Urothelium cell line (cell line): ENCODE measurements at places on chromosomes 16 and 17.

DNA sequence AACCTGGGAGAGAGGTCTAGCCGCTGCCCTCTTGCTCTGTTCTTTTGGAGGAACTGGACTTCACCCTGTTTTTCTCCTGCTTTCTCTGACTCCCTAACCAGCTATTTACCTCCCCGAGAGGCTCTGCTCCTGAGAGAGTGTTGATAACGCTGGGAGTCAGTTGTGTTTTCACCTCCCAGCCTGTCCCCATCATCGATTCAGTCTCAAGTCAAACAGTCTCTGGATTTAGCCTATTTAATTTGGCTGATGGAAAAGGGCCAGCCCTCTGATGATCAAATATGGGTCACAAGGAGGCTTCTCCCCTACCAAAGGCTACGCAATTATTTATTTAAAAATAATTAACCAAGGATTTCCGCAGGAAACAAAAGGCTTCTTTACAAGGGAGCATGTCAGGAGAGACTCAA lies 31.8 kb downstream of the HNF1B start:
- no peak for DNase-seq

DNA sequence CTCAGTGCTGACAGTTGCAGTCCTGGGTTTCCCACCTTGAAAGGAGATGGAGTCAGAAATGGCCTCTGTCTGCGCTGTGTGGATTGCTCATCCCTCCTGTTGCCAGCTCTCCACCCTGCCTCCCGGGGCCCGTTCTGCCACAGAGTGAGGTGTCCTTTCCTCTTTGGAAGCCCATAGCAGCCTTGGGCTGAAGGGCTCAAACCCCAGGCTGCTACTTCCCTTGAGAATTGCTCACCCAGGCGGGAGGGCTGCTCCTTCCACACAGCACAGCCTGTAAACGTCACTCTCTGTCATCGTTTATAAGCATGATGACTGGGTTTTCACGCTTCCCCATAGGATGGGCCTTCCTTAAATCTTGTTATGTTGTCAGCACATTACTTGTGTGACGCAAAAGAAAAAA lies 62.7 kb downstream of the FOXK2 start:
- DNase-seq = no peak

GRCh38 chr16:79076047-79076767 lies 524.3 kb downstream of the MAF start:
- no peak for DNase-seq

DNA sequence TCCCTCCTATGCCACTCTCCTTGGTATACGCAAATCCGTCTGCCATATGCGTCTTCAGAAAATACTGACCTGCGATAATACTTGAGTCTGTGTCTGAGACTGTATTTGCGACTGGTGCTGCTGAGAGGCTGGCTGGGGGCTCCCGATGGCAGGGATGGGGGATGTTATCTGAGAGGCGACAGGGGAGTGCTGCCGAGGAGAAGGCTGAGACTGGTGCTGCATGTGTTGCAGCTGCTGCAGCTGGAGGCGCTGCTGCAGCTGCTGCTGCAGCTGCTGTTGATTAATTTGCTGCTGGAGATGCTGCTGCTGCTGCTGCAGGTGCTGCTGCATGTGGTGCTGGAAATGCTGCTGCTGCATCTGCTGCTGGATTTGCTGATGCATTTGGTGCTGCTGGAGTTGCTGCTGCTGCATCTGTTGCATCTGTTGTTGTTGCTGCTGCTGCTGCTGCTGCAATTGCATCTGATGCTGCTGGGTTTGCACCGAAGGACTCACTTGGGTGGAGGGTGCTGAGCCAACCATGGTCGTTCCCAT lies 107.7 kb downstream of the TOX3 start:
- DNase-seq = no peak

- DNase-seq = no peak
Measured at GRCh38 chr16:2090481-2090776, 42.6 kb downstream of the TSC2 start.

GRCh38 chr17:49894761-49895160 lies 46.9 kb upstream of the TAC4 start:
- DNase-seq = no peak

DNA sequence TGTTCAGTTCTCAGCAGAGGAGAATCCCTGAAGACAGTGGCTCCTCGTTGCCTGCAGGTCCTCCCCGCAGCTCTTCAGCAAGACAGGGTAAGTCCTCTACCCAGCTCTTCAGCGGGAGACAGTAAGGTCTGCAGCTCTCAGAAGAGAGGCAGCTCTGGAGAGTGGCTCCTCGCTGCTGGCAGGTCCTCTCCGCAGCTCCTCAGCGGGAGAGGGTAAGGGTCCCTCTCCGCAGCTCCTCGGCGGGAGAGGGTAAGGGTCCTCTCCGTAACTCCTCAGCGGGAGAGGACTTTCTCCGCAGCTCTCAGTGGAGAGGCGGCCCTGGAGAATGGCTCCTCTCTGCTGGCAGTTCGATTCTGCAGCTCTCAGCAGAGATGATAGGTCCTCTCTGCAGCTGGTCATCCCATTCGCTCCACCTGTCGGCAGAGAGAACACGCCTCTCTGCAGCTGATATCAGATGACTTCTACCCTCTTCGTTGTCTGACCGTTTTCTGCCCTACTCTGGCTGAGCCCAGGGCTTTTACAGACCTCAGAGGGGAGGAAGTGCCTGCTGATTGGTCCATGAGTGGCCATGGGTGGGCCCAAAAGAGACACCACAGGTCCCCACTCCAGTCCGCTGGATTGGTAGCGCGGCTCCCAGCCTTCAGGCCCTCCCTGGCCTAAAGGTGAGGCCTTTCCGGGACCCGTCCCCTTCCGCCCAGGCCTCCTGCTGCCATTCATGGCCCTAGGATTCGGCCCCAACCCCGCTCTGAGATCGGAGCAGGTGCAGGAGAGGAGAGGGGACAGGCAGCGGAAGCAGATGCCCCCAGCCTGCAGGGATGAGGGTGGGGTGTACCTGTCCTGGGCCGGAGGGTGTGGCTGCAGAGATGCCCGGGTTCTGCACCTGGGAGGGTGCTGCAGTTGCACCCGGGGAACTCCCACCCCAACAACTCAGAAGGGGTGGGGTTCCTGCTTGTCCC lies 11.9 kb upstream of the SHCBP1 start:
- no peak for DNase-seq

DNA sequence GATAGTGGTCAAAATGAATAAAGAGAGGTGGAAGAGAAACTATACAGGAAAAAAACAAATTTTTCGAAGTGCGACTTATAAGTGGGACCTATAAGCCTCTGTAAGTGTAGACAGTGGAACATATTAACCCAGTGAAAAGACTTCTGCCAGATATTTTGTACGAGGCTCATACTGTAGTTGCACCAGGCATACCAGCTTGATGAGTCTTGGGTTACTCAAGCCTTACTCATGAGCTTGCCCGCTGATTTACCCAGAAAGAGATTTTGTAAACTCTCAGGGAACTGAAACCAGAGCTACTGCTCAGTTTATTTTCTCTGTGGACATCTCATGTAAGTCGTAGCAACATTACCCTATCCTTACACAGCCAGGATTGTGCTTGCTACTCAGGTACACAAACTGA lies 708.0 kb upstream of the SOX9 start:
- DNase-seq = peak; percentile 91

DNA sequence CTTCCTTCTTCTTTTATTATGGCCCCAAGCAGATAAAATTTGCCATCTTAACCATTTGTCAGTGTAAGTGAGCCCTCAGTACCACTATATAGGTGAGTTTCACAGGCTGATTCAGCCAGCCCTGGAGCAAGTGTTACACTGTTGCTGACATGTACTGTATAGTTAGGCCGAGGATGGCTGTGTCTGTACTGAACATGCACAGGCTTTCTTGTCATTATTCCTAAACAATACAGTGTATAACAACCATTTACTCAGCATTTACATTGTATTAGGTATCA lies 53.7 kb downstream of the AMFR start:
- DNase-seq = no peak

GRCh38 chr17:40926341-40926740 lies 11.1 kb downstream of the KRT23 start:
- DNase-seq = no peak

DNA sequence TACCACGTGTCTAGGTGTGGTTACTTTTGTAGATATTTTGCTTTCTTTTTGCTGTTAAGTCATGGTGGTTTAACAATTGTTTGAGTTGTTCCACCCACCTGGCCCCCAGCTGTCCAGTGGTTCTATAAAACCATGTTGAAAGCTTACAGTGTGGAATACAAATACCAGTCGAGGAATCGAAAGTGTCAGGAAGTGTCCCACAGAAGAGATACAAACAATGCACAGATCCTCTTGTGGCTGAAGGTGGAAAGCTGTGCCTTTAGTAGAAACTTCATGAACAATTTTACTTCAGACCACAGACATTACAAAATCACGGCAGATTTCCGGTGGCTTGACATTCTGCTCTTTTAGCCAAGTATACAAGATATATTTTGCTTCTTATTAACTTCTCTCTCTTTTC lies 782.4 kb upstream of the SOX9 start:
- peak; percentile 62 for DNase-seq

DNA sequence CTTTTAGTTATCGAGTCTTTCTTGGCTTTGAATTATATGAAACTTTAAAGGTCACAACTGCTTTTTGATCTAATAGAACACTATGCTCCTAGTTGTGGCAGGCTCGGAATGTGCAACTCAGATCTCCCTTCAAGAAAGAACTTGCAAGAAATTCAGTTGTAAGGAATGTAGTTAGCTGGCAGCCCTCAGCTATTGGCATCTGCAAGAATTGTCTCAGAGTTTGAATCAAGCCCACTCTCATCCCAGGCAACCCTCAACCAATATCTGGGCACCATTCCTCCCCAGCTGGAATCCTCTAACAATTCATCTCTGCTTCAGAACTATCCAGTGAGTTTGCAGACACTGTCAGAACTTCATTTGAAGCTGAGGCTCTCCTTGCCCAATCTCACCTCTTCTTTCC lies 447.2 kb downstream of the KIF2B start:
- no peak for DNase-seq

- DNase-seq = peak; percentile 12
Measured at GRCh38 chr16:31713945-31714902, 159.4 kb upstream of the ZNF267 start.

DNA sequence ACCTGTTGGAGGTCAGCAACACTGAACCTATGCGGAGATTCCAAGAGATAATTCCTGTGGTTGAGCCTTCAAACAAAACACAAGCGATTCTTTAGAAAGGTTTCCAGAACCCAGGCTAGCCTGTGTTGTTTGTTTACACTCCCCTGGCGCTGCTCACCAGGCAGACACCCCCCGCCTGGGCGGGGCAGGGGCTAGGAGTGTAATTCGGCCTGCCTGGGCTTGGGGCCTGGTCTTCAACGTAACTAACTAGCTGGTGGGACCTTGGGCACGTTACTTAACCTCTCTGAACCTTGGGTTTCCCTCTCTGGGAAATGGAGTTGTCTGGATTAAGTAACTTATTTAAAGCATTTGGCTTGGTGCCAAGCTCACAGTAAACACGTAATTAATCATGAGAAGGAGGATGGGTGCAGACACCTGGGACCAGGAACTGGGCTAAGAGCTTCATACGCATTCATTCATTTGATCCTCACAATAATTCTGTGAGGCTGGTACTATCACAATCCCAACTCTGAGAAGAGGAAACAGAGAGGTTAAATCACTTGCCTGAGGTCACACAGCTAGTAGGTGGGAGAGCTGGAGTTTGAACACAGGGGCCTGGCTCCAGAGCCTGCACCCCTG lies 7.6 kb upstream of the ARHGAP27 start:
- DNase-seq = no peak

GRCh38 chr17:6374271-6374691 lies 60.6 kb downstream of the AIPL1 start:
- no peak for DNase-seq

DNA sequence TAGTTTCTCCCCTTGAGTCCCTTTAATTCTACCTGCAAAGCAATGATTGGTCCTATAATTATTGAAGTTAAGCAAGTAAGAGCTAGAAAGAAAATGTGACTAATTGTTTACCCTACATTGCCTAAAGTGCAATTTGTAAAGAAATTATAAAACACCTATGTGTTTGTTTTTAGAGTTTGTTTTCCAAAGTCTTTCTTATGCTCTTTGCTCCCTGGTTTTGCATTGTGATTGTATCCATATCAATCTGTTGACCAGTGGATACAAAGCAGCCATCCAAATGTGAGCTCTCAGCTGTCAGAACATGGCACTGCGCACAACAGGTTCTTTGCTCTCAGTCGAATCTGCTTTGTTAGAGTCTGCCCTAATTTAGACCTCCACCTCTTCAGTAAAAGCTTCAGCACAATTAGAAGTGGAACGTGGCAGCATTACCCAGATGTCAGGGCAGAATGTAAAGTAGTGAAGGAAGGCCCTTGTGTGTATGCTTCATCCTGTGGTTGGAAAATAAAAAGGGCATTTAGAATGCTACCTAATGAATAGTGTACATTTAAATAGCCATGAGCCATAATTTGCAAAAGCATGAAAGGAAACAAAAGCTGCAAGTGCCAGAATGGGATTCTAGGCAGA lies 70.5 kb downstream of the AATF start:
- DNase-seq = no peak

GRCh38 chr16:6048017-6048416 lies 950.4 kb upstream of the EEF2KMT start:
- DNase-seq = no peak

DNA sequence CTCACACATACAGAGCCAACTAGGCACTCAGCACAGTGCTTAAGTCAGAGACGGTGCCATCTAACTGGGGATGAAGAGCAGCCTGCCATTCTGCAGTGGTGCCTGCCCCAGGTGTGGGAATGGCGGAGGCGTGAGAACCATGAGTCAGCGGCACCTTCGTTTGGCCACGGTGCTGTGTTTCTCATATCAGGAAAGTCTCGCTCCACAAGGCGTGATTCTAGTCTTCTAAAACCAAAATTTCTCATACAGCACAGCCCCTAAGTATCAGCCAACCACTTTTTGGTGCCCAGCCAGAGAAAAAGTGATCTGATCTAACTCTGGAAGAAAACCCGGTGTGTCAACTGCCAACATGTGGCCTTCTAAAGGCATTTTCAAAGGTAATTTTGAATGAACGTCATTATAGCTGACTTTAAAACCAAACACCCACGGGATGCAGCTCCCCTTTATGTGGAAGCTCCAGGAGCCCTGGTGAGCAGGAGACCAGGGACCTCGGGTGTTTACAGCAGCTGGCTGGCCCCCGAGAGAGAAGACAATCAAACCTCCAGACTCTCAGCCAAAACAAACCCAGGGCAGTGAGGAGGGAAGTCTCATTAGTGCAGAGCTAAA lies 54.6 kb downstream of the ABCC12 start:
- no peak for DNase-seq

- no peak for DNase-seq
Measured at GRCh38 chr16:3321816-3322215, 16.5 kb downstream of the ZNF75A start.

DNA sequence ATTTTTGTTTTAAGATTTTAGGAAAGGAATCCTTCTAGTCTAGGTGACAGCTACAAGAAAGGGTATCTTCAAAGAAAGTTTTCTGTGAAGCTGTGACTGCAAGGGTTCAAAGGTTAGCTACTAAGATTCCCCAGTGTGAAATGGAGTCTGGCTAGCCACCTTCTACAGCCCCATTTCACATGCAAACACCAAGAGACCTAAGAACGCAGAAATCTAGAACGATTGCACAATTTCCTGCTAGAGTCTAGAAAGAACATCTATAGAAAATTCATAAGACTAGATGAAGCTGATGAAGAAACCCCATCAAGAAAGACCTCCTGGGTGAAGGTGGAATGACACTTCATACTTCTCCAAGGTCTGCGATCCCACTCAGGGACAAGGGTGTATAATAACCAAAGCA lies 77.1 kb downstream of the STX8 start:
- no peak for DNase-seq
